ENCODE measurements at places on chromosomes 4 and X. TPM values are rescaled to one million over a fixed set of nuclear protein-coding genes. Genes with fewer than 3 reads are reported as not detected.

CCKAR gene
- not detected for total RNA-seq

GRCh38 chr4:172050911-172051310 lies 237.7 kb downstream of the GALNTL6 start:
- DNase-seq = no peak

GLRA2 gene
- not detected for total RNA-seq

DNA sequence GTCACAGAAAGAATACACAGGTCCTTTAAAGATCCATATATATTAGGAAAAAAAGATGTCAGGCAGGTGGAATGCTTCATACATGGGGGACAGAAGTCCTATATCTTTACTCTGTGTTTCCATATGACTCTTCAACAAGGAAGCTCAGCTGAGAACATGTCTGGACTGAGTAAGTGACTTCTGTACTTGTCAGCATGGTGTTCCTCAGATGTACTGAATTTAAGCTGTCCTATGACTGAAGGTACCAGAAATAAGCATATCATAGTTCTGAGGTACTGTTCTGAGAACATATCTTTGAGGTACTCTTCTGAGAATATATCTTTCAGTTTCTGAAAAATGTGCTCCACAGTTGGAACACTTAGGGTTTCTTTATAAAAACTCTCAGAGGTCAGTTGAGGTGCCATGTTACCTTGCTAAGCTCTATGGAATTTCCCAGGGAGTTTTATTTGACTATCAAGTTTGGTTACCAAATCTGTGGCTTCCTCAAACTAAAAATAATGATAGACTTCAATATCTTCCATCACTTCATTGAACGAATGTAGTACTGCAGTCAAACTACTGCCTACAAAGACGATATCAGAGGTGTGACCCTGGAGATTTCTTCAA lies 597.2 kb upstream of the GNPDA2 start:
- DNase-seq = no peak

GRCh38 chrX:30627818-30628652 lies 25.2 kb upstream of the GK start:
- DNase-seq = no peak

GYPA gene
- total RNA-seq = not detected

MAGEA9B gene
- total RNA-seq = not detected

DNA sequence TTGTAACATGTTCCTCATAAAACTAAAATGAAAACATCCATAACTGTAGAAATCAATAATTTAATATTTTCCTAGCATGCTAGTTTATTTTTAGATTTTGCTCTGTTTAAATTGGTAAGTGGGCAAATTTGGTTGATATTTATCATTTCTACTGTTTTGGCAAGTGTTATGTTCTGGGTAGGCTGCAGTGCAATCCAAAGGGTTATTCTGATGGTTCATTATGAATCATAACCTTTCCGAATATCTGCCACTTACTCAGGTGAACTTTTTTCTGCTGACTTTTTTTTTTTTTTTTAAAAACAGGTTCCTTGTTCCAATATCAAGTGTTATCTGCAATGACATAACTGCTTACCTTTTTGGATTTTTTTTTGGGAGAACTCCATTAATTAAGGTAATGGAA lies 52.0 kb downstream of the CDS1 start:
- DNase-seq = no peak

DNA sequence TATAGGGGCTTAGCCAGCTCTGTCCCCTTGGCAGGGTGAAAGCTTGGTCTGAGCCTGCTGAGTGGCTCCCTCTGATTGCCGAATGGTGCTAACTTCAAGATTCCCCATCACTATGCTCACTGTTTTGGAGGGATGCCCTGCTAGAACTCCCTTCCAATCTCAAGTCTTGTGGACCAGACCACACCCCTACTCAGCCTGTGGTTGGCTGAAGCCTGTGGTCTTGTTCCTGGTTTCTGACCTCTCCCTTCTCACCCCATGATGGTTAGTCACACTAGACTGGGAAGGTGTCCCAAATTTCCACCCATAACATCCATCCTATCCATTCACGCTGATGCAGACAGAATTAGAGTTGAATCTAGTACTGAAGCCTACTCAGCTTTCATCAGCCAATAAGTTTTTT lies 184.7 kb upstream of the NDP start:
- peak; percentile 16 for DNase-seq

GRCh38 chr4:124943938-124944337 lies 231.4 kb upstream of the ANKRD50 start:
- no peak for DNase-seq

GRCh38 chrX:11759461-11760311 lies 1.6 kb downstream of the MSL3 start:
- DNase-seq = peak; percentile 83

- DNase-seq = no peak
Measured at GRCh38 chr4:22417408-22417807, 98.5 kb downstream of the ADGRA3 start.

- DNase-seq = no peak
Measured at GRCh38 chr4:128858879-128859671, 49.6 kb downstream of the JADE1 start.

N4BP2 gene
- 4.7 TPM for total RNA-seq

DNA sequence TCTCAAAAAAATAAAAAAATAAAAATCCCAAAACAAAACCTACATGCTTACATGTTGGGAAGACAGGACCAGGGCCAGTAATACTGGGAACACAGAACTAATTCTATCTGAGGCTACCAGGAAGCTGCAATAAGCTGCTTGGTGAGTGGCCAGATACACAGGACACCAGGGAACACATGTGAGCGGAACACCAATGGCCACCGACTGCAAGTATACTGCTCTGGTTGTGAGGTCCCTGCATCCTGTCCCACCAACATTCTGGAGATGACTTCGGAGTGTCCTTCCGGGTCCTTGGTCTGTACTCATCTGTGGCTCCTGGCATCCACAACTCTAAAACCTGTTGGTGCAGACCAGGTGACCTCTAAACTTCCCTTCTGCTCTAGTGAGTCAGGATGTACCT lies 2.7 kb downstream of the TNIP2 start:
- DNase-seq = no peak

GRCh38 chrX:7568597-7568996 lies 274.4 kb upstream of the VCX start:
- no peak for DNase-seq
